Stimulated activated CD4-positive, alpha-beta T cell treated with anti-CD3 and anti-CD28 coated beads, Interleukin-1b, Interleukin-23, amount 100 ng/mL, for 1 hour (primary cell): ENCODE measurements at places on chromosomes 4 and X.

DNA sequence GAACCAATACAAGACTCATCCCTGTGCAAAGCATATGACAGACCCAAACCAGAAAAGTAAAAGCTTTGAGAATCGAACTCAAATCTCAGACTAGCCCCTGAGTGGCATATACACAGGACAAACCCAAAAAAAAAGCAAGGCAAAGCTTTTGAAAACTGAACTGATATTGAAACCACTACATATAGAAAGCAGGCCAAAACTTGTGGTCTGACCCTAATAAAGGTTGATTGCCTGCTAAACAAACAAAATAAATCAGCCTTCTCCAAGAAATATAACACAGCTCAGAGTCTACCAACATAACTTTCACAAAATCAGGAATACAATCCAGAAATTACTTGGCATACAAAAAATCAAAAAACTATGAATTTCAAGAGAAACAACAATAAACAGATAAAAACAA lies 40.3 kb downstream of the LRBA start:
- DNase-seq = no peak

DNA sequence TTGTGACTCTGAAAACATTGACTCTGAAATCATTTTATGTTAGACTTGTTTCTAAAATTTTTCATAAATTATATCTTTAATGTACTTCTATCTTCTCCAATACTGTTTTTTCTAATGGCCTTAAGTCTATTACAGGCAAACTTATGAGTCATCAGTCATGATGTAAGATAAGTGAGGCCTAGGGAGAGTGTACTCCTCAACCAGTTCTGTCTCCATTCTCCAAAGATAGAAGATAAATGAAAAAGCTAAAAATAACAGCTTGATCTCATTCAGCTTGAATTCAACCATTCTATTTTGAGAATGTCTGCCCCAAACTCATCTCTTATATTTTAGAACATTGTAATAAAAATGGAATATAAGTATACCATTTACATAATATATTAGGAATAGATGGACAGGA lies 34.5 kb downstream of the STBD1 start:
- DNase-seq = no peak

GRCh38 chr4:153594210-153594609 lies 89.9 kb upstream of the TLR2 start:
- no peak for DNase-seq

DNA sequence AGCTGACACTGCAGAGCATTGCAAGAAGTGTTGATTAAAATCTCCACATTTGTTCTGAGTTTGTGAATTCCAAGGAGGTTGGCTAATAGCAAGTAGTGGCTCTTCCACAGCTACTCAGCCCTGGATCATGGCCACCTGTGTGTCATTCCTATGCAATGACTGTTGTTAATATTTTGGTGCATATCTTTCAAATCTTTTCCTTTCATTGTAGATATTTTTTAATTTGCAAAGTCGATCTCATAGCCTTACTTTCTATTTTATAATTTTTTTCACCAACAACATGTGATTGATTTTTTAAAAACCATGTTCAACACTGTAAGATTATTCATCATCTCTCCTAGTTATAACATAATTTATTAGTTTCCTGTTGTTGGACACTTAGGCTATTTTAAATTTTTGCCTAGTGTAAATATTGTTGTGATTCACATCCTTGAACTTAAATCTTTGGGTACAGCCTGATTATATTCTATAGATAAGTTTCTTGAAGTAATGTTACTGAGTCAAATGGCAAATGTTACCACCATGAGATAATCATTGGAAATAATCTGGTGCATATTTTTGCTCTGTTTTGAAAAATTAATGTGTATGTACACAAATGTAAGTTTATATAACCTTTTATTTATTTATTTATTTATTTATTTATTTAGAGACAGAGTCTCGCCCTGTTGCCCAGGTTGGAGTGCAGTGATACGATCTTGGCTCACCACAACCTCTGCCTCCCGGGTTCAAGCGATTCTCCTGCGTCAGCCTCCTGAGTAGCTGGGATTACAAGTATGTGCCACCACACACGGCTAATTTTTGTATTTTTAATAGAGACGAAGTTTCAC lies 17.1 kb upstream of the ARHGAP10 start:
- DNase-seq = no peak

GRCh38 chr4:145132511-145133098 lies 34.5 kb downstream of the ABCE1 start:
- no peak for DNase-seq
